Astrocyte of the hippocampus (primary cell): ENCODE measurements at places on chromosomes 4 and X.

- peak; percentile 16 for DNase-seq
Measured at GRCh38 chrX:120795301-120795700, 80.4 kb downstream of the CT47B1 start.

- no peak for DNase-seq
Measured at GRCh38 chr4:16692961-16693506, 205.4 kb downstream of the LDB2 start.

DNA sequence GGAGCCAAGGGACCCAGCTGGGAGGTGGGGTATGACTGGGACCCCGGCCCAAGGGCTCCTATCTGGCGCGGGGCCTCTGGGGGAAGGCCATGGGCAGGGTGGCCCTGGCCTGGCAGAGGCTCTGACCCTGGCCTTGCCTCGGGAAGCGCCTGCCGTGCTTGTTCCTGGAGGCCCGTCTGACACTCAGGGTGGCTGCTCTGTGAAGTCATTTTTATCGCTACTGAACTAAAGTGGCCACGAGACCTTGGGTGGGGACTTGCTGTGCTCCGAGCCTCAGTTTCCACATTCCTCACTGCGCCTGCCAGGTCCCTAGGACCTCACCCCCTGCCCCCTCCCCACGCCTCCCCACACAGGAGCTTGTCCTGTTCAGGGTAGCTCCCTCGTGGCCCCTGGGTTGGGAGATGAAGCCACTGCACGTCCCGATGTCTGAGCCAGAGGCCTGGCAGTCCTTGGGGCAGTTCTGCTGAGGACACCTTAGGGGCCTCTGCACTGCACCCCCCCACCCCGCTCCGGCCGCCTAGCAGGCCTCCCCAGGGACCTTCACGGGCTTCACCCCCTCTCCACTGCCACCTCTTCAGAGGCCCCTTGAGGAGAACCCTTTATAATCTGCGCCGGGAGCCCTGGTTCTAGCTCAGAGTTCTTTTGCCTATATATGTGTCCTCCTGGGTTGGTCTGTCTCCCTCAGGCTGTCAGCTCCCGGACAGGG is 639 bp upstream of the SORCS2 start:
- no peak for DNase-seq

GRCh38 chr4:25376754-25377571 is at the start of gene ANAPC4:
Gene ANAPC4 (plus strand): TSS chr4:25377263. CDS start chr4:25377428, 165 bp downstream.
- peak; percentile 97 for DNase-seq

- no peak for DNase-seq
Measured at GRCh38 chr4:118826723-118827444, 9.0 kb downstream of the SEC24D start.

DNA sequence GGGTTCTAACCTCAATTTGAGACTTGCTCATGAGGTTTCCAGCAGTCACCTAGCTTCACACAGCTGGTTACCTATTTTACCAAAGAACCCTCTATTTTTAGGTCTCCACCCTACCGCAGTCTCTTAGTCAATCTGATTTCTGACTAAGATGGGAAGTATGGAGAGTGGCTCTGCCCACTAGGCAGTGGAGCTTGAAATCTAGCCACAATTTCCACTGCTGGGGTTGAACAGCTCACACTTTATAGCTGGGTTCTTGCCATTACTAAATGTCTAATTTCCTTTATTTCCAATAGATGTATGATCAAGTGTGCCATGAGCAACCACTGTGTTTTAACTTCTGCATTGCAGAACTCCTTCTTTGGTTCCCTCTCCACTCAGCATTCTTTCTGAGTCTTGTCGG is 43.1 kb downstream of the GASK1B start:
- peak; percentile 15 for DNase-seq

GRCh38 chr4:165879641-165880040 is 6.6 kb downstream of the TLL1 start:
- no peak for DNase-seq

GRCh38 chr4:173647902-173648301 is 117.9 kb upstream of the HAND2 start:
- no peak for DNase-seq
